Eye (tissue), 1 donor: ENCODE measurements at places on chromosomes 11 and 22.

DNA sequence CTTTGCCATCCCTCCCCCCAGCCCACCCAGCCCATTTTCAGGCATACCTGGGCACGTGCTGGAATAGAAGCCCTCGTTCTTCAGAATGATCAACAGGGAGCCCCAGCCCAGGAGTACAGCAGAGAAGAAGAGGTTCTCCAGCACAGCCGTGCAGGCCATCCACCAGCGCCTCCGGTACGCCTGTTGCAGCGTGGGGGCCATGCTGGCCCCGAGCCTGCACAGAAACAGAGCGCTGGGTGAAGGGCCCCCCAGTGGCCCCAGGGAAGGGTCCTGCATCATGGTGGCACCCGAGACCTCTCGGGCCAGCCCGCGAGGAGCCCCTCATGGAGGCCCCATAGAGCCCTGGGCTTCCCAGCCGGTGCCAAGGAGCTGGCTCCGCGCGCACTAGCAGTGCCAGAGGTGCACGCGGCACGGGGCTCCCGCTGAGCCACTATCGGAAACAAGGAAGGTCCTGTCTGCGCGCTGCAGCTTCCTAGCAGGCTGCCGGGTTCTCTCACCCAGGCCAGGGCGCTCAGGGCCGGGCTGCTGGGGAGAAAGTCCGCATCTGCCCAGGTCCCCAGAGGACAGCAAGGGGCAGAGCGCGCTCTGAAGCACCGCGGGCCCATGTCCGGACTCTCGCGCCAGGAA is 1.5 kb downstream of the SLC43A1 start:
- peak; percentile 59 for DNase-seq

GRCh38 chr11:83611031-83611430 is 324.9 kb upstream of the CCDC90B start:
- no peak for DNase-seq

DNA sequence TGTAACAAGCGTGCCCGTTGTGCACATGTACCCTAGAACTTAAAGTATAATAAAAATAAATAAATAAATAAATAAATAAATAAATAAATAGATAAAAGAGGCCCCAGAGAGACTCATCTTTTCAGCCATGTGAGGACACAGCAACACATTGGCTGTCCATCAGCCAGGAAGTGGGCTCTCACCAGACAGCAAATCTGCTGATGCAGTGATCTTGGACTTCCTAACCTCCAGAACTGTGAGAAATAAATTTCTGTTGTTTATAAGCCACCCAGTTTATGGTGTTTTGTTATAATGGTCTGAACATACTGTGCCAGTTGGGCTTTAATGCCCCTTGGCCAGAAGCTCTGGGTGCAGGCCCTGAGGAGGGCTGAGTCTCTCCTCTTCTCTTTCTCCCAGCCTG is 42.2 kb upstream of the CD44 start:
- no peak for DNase-seq

- DNase-seq: no peak
Observed at GRCh38 chr11:103420593-103420992, 311.4 kb downstream of the DYNC2H1 start.

DNA sequence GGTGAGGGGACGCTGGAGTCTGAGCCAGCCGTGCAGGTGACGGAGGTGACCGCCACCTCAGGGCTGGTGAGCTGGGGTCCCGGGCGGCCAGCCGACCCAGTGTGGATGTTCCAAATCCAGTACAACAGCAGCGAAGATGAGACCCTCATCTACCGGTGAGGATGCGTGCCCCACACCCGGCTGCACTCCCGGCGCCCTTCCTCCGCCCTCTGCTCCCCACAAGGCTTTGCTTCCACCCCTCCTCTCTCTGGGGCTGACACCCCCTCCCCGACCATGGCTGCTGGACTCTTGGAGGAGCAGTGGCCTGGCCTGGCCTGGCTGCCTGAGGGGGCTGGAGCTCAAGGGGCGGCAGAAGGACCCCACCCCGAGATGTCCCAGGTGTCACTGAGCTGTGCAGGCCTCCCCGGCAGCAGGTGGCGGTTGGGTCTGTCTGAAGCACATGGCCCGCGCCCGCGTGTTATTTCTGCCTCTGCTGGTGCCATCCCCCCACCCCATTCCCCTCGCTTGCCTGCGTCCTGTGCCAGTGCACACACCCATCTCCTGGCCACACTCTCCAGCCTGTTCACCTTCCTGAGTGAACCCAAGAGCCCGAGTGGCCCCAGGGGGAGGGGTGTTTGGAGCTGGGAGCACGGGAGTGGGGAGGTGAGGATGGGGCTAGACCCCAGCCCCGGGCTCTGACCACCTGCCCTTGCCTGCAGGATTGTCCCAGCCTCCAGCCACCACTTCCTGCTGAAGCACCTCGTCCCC is 2.2 kb downstream of the LRFN4 start:
- DNase-seq: no peak

DNA sequence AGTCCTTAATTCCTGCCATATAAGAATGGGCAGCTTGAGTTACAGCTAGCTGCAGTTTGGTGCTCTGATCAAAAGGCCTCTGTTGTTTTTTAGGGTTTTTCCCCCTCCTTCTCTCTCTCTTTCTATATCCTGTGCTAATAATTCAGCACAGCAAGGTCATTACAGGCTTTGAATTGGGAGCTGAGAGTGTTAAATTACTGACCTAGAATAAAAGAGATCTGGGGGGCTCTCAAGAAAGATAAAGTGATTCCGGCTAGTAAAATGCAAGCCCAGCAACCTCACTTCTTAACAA is 84.9 kb downstream of the CSTPP1 start:
- no peak for DNase-seq

DNA sequence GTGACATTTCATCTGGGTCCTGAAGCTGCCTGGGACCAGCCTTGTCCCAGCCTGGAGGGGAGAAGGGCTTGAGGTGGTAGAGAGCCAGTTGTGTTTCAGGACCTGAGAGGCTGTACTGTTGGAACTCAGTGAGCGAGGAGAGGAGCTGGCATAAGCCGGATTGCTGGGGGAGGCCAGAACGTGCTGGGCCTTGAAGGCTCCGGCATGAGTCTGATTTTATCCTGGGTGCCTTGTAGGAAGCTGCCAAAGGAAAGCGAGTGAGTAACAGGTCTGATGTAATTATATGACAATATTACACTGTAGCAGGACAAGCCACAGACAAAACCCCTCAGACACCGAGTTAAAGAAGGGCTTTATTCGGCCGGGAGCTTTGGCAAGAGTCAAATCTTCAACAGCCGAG is 17.2 kb downstream of the AP2A2 start:
- no peak for DNase-seq

DNA sequence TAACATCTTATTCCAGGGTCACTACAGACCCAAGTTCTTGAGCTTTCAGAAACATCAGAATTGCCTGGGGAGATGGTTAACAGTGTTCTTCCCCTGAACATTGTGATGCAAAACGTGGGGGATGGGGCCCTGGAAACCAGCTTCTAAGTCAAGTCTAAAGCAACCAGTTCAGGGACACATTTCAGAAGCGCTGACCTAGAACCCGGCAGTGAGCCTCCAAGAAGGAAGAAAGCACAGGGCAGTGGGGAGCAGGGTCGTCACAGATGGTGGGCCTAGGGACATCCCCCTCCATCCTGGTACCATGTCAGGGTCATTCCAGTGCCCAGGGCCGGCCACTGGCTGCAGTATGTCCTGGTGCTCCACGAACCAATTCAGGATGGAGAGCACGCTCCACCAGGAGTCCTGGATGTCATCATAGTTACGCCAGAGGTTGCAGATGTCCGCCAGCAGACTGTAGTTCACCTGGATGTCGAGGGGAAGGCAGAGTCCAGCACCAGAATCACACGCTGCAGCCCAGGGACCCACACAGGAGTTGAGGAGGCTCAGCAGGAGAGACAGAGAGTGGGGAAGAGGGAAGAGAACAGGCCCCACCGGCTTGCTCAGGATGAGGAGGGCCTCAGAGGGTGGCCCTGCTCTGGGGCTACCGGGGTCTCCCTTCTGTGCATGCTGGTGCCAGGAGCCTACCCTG is 5.0 kb downstream of the NAGA start:
- DNase-seq: no peak

- DNase-seq: no peak
Observed at GRCh38 chr11:77409046-77409445, 64.8 kb downstream of the PAK1 start.

- DNase-seq: peak; percentile 82
Observed at GRCh38 chr11:86671531-86672006, 847 bp downstream of the ME3 start.

DNA sequence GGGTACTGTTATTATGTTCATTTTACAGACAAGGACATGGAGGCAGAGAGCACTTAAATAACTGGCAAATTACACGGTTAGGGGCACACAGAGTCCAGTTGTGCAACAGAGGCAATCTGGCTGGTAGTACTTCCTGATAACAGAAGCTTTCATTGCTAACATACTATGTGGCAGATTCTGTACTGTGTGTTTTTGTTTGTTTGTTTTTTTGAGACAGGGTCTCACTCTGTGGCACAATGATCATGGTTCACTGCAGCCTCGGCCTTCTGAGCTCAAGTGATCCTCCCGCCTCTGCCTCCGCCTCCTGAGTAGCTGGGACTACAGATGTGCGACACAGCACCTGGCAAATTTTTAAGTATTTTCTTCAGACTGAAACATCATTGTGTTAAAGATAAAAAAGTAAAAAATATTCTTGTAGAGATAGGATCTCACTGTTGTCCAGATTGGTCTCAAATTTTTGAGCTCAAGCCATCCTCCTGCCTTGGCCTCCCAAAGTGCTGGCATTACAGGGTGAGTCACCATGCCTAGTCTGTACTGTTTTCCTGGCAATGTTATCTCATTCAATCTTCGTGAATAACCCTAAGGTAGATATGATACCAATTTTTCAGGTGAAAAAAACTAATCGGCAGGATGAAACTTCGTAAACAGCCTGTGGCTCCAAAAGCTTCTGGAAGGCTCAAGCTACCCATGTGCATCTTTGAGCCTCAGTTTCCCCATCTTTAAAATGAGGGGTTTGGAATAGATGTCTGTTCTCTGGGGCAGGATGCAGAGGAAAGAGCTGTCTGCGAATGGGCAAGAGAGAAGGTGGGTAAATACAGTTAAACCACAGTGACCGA is 921 bp upstream of the NUCB2 start:
- no peak for DNase-seq

- no peak for DNase-seq
Observed at GRCh38 chr11:84261707-84262106, 975.5 kb upstream of the CCDC90B start.

DNA sequence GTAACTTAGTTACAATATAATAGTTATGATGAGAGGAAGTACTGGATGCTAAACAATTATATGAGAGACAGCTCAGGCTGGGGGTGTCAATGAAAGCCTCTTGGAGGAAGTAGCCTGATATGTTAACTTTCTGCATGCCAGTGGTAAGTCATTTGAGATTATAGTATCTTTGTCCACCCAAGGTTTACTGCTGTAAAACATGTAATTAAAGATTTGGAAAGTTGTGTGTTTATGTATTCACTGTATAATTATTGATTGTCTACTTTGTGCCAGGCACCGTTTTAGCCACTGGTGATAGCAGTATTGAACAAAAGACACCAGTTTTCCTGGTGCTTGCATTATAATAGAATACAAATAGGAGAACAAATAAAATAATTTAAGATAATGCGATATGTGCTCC is 624 bp upstream of the DNAJB7 start:
- DNase-seq: no peak

DNA sequence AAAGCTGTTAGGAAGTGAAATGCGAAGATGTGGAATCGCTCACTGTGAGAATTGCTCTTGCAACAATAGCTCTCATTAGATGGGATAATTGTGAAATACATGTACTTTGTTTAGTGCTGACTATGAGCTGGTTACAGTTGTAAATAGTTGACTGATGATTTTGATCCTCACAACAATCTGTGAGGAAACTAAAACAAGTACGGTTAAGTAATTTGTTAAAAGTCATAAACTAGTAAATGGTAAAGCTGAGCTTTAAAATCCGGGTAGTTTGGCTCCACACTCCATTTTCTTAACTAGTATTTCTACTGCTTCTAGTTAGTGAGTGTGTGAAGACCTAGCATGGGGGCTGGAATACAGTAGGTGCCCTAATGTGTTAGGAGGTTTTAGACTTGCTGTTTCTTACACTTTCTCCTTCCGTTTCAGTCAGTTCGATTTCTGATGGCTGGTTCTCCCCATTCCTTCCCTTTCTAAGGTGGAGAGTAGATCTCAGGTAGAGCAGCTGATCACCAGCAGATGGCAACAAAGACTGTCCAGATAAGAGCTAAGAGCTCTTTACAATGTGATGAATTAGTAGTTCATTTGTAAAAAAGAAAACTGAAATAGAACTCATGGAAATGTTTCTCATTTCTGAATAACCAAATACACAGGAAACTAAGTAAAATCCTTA is 16.3 kb upstream of the CYP2R1 start:
- peak; percentile 79 for DNase-seq

DNA sequence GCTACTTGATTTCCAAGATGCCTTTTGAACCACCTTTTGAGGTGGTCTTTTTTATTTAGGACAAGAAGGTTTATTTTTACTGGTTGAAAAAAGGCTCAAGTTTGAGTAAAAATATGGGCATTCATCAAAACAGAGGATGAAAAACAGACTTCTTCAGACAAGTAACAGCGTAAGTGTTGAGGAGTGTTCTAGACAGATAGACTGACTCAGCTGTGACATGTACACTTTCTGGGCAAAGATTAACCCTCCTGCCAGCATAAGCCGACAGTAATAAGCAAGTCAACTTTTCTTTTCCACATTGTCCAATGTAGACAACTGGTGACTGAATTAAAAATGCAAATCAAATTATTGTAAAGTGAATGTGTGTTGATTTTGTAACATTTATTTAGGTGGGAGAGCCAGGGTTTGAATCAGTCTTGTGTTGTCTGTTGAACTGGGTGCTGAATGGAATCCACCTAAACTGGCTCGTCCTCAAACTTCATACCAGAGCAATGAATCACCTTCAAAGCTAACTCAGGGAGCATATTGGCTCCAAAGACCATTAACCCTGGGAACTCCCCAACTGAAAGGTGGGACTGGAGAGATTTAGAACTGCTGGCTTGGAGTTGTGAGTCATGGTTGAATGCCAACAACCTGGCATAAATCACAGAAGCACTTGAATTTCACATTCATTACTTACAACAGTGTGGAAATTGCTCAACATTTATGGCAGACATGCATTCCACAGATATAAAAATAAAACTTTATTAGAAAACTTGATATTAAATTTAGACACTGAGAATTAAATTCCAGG is 377.0 kb downstream of the ETS1 start:
- no peak for DNase-seq

DNA sequence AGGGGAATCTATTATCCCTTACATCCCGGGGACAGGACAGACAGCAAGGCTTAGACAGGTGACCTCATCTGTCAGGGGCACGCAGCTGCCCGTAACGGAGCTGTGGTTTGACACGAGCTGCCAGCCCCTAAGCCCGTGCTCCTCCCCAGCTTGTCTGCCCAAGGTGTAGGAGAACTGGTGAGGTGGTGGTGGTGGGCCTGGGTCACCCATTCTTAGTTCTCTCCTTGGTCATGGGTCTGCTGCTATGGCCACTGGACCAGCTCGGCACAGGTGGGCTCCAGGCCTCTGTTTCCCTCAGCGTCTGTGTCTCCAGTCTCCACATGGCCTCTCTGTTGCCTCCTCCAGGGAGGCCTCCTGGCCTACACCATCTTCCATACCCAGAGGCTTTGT is 5.4 kb downstream of the PARVG start:
- DNase-seq: no peak

- no peak for DNase-seq
Observed at GRCh38 chr11:3368199-3368598, 10.7 kb downstream of the ZNF195 start.
